Activated CD4-positive, alpha-beta T cell treated with anti-CD3 and anti-CD28 coated beads, Interleukin-2, amount 50 U/mL, for 4 hours (primary cell): ENCODE measurements at places on chromosomes 6 and 20.

DNA sequence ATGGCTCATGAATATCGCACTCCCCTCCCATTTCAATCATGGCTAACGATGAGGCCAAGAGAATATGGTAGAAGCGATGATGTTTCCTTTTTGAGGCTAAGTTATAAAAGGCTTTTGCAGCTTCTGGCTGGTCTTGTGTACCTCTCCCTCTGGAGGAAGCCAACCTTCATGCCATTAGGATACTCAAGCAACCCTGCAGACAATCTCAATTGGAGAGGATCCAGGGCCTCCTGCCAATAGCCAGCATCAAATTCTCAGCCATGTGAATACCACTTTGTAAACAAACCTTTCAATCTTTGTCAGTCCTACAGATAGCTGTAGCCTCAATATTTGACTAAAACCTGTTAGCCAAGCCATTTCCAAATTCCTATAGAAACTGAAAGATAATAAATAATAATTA, 738.4 kb downstream of the KIF16B start:
- DNase-seq: no peak

GRCh38 chr6:26354162-26354561, 10.8 kb upstream of the BTN3A2 start:
- no peak for DNase-seq

DNA sequence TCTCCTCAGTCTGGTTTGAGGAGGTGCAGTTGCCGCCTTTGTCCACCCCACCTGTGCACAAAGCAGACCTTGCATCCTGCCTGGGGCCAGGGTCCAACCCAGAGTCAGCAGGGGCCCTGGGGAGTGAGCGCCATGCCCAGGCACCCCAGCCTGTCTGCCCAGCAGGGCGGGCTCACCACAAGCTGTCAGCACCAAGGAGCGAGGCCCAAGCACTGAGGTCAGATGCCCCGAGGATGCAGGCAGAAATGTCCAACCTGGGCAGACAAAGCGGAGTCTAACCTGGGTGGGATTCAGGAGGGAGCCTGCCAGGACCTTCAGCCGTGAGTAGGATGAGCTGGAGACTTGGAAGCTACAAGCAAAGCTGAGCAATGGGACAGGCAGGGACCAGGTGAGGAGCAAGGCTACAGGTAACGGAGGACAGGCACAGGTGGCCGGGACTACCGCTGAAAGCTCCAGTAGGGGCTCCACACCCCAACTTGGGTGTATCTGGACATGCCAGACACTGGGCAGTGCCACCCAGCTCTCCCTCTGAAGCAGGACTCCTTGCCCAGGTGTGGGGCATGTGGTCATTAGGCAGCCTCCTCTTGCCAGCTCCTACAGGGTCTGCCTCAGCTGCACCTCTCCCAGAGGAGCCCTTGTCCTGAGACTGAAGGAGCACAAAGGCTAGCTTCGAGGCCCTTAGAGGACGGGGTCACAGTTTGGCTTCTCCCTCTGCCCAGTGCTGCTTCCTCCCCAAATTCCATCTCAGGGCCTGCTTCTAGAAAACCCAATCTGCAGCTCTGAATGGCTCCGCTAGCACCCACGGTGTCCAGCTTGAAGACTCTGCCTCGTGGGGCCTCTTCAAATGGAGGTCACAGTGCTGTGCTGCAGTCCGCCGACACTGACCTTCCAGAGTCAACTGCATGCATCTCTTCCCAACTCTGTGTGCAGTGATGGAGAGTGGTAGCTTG, 210.6 kb upstream of the CDYL start:
- DNase-seq: no peak

DNA sequence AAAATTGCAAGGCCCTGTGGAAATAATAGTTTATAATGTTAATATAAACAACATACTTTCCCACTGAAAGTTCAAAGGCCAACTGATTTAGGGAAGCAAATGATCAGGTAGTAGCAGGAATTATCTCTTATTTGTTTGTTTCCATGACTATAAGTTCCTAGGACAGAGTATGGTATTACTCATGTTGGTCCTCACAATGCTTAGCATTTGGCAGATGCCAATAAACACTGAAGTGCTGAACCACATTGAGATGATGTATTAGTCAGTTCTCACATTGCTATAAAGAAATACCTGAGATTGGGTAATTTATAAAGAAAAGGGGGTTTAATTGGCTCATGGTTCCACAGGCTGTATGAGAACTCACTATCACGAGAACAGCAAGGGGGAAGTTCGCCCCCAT, 129.6 kb upstream of the NUP153 start:
- no peak for DNase-seq

GRCh38 chr6:35599761-35600658, 87.3 kb upstream of the TULP1 start:
- DNase-seq: no peak

DNA sequence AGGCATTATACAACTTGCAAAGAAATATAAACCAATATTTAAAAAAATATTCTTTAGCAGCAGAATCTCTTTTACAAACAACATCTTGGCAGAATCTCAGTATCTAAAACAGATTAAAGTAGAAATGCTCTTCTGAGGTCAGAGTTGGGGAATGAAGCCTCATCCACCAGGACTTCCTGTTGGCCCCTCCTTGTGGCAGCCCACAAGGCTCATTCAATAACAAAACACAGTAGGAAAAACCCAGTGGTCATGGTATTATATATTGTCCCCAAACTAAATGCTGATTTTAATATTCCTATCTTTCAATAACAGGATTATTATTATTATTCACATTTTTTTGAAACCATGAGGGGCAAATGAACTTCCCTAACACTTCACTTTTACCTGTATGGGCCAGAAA, 368.6 kb downstream of the BTBD9 start:
- no peak for DNase-seq

DNA sequence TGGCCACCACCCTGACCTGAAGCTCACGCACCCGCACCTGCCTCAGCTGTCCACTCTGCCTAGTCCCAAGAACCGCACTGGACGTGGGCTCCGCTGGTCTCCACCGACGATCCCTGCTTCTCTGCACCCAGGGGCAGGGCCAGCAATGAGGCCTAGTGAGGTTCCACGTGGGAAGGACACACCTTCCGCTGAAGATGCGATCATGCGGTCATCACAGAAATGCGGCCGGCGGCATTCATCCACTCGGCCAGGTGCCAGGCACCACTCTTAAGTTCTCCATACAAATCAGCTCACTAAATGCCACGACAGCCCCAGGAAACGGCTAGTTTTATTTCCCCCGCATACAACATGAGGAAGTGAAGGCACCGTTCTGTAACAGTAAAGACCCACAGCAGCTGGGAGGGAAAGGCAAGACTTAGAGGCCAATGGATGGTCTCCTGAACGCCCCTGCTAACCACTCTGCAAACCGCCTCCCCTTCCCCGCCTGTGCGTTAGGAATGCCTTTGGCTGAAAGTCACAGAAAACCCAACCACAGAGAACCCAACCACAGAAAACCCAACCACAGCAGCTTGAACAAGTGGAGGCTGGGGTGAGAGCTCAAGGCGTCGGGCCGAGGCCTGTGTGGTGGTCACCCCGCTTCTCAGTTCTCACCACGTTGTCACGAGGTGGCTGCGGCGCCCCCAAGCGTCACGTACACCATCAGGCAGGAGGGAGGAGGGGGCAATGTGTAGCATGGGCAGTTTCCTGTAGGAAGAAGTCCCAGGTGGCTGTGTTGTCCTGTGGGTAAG, 204.4 kb downstream of the TAF4 start:
- no peak for DNase-seq

DNA sequence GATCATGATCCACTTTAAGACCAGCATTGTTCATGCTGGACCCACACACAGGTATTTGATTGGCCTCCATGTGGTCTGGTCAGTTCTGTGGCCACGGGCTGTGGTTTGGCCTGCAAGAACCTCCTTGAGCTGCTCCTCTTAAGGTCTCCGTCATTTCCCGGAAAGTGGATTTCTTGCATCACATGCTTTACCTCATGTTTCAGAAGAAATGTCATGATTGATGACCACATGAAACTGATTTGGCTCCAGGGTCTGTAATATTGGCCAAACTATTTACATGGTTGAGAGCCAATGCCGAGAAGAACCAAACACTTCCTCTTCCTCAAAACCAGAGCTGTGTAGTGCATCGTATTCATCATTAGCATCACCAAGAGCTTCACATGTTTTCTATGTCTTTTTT, 13.2 kb upstream of the RSPH3 start:
- DNase-seq: no peak

DNA sequence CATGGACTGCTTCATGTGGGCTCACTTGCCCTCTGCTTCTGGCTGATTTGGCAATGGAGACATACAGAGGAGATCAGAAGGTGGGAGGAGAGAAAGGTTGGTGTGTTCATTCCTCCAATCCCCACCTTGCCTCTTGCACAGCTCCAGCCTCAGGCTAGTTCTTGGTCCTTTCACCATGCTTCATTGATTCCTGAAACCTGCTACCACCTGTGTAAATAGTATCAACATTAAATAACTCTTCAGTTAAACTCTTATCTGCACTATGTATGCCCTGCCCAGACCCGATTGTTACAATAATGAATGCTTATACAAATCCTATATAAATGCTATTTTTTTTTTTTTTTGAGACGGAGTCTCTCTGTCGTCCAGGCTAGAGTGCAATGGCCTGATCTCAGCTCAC, 174.5 kb downstream of the CD83 start:
- no peak for DNase-seq

DNA sequence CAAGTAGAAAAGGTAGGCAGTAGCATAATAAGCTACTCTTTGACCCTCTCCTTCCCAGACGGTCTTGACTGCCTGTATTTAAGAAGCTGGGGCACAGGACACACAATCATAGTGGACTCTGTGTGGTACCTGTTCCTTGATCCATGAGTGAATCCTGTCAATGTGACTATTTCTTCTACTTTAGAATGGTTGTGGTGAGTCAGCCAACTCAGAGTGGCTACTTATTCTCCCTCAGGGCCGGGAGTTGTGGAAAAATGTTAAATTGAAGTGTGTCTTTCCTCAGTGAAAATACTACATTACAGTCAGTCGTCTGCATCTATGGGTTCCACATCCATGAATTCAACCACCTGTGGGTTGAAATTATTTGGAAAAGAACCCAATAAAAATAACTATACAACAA, 30.8 kb upstream of the PREP start:
- DNase-seq: no peak

DNA sequence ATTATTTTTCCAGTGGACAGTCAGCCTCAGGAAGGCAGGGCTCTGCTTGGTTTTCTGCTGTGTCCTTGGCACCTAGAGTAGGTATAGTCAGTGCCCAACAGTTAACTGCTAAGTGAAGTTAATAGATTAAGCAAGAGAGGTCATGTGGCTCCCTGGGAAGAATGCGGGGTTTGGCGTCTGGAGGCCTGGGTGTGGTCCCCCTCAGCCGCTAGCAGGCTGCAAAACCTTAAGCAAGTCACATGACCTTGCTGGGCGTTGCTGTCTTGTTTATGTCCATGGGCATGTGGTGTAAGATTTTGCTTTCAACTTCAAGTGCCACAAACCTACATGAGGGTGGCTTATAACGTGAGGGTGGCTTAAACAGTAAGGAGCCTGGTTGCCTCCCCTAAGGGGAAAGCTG, 75.5 kb upstream of the SCP2D1 start:
- DNase-seq: no peak

GRCh38 chr6:17475606-17476244, 82.3 kb downstream of the CAP2 start:
- no peak for DNase-seq

DNA sequence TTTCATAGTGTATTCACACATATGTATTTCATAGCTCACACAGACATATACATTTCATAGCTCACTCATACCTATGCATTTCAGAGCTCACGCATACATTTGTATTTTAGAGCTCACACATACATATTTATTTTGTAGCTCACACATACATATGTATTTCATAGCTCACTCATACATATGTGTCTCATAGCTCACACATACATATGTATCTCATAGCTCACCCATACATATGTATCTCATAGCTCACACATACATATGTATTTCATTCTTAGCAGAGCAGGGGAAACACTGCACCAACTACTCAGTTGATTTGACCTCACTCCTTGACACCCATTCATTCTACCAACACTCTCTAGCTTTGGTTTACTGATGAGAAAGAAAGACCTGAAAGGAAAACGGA, 713.6 kb downstream of the QKI start:
- no peak for DNase-seq

- no peak for DNase-seq
Observed at GRCh38 chr6:19665613-19665909, 171.6 kb upstream of the ID4 start.

- DNase-seq: no peak
Observed at GRCh38 chr20:11117808-11118528, 444.2 kb upstream of the JAG1 start.

GRCh38 chr20:49324306-49324705, 46.4 kb upstream of the ZNFX1 start:
- no peak for DNase-seq

DNA sequence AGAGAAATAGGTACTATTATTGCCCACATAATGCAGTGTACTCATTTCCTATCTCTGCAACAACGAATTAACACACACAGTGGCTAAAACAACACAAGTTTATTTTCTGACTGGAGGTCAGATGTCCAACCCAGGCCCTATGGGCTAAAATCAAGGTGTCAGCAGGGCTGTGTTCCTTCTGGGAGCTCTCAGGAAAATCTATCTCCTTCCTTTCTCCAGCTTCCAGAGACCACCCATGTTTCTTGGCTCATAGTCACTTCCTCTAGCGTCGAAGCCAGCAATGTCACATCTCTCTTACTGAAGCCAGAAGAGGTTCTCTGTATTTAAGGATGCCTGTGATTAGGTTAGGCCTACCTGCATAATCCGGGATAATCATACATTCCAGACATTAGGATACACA, 60.9 kb upstream of the TOP1 start:
- DNase-seq: no peak

GRCh38 chr6:159692303-159693127, 526 bp downstream of the SOD2 start:
- peak; percentile 51 for DNase-seq

- DNase-seq: no peak
Observed at GRCh38 chr20:38751360-38751976, 3.2 kb downstream of the ACTR5 start.

DNA sequence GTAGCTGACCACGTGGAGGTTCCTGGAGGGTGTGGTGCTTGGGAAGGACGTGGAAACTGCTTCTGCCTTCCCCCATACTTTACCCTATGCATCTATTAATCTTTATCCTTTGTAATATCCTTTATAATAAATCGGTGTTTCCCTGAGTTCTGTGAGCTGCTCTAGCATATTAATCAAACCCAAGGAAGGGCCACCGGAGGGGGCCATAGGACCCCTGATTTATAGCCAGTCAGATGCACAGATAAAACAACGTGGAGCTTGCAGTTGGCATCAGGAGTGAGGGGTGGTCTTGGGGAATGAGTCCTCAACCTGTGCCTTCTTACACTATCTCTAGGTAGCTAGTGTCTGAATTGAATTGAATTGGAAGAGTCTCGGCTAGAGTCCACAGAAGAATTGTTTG, 36.5 kb upstream of the TFAP2A start:
- DNase-seq: no peak

DNA sequence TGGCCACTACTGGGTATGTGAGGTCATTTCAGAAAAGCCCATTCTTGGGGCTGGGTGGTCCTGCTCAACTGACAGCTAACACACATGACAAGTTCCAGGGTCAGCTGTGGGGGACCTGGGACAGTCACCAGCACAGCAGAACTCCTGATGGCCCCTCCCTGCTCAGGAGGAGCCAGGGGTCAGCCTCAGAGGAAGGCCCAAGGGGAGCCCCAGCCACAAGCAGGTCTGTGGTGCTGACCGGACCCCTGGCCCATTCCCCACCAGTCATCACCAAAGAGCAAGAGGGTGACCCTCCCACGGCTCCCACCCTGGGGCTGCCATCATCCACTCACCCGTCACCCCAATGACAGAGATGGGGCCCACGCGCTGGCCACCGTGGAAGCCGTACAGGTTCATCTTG, 18.0 kb downstream of the CYP21A2 start:
- no peak for DNase-seq

- DNase-seq: no peak
Observed at GRCh38 chr6:139316622-139317317, 25.0 kb upstream of the TXLNB start.
